ENCODE measurements at places on chromosomes 1 and 21. TPM values are rescaled to one million over a fixed set of nuclear protein-coding genes. Genes with fewer than 3 reads are reported as not detected.

- DNase-seq = no peak
Measured at GRCh38 chr1:111419037-111419436, 8.5 kb downstream of the OVGP1 start.

DNA sequence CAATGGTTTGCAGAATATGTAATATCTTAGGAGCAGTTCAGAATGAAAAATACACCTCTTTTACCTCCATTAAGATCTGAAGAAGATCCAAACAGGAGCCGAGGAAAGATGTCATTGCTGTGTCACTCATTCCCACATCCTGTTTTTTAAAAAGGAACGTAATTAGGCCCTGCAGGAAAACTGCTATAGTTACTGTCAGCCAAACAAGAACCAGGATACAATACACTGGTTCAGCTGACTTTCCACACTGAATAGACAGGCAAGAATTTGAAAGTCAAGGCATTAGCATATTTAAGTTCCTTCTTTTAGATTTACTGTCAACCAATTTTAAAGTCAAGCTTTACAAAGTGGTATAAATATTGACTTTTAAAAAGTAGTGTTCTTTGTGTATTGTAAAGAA, 63.8 kb downstream of the IARS2 start:
- DNase-seq = no peak

GRCh38 chr21:35619184-35619583, 441.1 kb downstream of the SETD4 start:
- DNase-seq = no peak

The TCHH gene
- total RNA-seq = not detected

Measured in CD8-positive, alpha-beta T cell (primary cell).